SJCRH30 (cell line): ENCODE measurements at places on chromosomes 1 and 21.

GRCh38 chr1:177849579-177850290 lies 120.1 kb downstream of the SEC16B start:
- DNase-seq, result no peak

DNA sequence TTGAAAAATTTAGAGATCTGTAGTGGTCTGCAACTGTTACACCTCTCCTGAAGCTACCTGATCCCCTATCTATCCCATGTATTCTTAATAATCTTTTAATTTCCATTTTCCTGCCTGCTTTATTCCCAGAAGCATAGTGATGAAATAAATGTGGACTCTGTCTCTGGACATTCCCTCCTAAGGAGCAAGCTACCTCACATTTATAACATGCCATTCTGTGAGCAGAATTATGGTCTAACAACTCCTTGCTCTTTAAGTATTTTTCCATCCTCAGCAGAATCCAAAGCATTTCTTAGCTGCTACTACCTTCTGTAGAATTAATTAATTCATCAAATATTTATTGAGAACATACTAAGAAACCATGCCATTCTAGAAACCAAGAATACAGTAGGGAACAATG lies 15.1 kb downstream of the CRP start:
- no peak for DNase-seq

- DNase-seq, result no peak
Observed at GRCh38 chr1:202130297-202130721, 7.6 kb downstream of the GPR37L1 start.

DNA sequence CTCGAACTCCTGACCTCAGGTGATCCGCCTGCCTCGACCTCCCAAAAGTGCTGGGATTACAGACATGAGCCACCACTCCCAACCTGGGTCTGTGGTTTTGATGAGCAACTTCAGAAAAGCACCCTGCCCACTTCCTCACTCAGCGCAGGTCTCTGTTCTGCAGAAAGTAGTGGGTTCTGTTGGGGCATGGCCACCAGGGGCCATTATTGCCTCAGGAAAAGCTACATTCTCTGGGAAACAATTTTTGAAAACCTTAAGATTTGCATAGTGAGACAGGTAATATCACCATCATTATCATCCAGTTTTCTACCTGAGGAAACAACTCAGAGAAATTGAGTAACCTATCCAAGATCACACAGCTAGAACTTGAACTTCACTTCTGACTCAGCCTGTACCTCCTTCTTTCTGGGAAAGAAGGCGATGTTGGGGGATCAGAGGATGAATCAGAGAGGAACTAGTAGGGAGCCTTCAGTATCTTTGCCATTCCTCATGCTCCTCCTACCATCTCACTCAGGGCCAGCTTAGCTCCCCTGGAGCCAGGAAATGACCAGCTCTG lies 7.1 kb upstream of the NES start:
- DNase-seq, result no peak

GRCh38 chr1:101025283-101025656 lies 314 bp downstream of the DPH5 start:
- DNase-seq, result no peak

- no peak for DNase-seq
Observed at GRCh38 chr1:218926631-218927030, 247.0 kb upstream of the LYPLAL1 start.

DNA sequence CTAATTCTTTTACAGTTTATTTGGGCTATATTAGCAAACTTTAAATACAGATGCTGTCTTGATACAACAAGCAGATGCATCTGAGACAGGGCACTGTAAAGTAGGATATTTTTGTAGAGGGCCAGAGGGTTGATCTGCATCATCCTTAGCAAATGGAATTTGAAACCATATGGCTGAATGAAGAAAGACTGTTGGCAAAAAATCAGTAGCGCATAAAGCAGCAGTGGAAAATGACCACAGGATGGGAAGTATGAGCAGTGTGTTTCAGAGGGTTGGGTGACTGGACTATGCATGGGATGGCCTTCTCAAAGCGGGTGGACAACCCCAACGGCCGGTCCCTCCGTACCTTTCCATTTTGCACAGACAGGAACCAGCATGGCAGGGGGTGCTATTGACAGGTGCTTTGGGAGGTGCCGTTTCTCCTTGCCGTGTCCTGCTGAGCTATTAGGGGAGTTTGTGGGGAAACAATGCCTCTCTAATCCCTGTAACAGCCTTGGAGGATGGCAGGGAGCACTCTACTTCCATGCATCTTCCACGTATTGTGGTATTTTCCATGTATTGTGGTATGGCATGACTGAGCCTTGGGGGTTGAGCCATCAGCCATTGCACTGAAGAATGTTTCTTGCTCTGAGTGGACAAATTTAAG lies 5.9 kb downstream of the LRRC8B start:
- no peak for DNase-seq

DNA sequence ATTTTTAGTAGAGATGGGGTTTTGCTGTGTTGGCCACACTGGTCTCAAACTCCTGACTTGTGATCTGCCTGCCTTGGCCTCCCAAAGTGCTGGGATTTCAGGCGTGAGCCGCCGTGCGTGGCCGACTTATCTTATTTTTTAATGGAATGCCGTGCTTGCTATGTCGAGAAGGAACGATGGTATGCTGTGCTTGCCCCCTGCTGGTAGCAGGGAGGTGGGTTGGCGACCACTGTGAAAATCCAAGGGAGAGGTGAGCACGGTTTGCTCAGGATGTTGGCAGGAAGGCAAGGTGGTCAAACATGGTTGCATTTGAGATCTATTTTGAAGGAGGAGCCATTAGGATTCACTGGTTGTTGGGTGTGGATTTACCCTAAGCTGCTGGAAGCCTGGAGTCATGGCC lies 45.8 kb upstream of the RCC2 start:
- DNase-seq, result peak; percentile 48

- no peak for DNase-seq
Observed at GRCh38 chr21:45931397-45931969, 50.1 kb upstream of the COL6A1 start.

- DNase-seq, result no peak
Observed at GRCh38 chr21:35677298-35677841, 383.0 kb downstream of the SETD4 start.

- no peak for DNase-seq
Observed at GRCh38 chr1:153420306-153420705, 4.0 kb downstream of the S100A7A start.

DNA sequence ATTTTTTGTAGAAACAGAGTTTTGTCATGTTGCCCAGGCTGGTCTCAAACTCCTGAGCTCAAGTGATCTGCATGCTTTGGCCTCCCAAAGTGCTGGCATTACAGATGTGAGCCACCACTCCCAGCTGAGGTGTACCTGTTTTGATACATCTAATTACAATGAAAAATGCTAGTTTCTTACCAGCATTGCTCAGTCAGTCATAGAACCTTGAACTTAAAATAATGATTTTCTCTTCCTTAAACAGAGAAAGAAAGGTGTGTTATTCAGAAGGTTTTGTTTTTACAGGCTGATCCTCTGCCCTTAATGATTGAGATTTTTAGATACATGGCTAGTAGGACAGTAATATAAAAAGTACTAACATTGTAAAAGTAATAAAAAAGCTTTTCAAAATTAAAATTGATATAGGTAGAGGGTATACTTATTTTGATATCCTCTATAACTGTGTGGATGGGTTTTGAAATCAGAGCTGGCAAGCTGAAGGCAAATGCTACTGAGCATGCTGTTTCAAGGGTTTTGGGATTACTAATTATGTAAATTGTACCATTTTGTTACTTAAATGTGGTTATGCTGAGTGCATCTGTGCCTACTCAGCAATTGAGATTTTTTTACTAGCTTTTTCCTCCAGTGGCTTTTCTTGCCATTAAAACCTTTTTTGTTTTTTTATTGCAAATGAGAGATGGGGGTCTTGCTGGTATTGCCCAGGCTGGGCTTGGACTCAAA lies 16.1 kb downstream of the PRRC2C start:
- no peak for DNase-seq

- DNase-seq, result no peak
Observed at GRCh38 chr21:42631142-42631541, 22.3 kb upstream of the PDE9A start.

GRCh38 chr1:93459126-93459525 lies 11.2 kb downstream of the FNBP1L start:
- no peak for DNase-seq

GRCh38 chr1:197024460-197024859 lies 42.6 kb downstream of the F13B start:
- DNase-seq, result no peak

GRCh38 chr1:38870996-38871395 lies 2.2 kb downstream of the MYCBP start:
- DNase-seq, result no peak

GRCh38 chr1:40766017-40766416 lies 17.6 kb upstream of the KCNQ4 start:
- no peak for DNase-seq

DNA sequence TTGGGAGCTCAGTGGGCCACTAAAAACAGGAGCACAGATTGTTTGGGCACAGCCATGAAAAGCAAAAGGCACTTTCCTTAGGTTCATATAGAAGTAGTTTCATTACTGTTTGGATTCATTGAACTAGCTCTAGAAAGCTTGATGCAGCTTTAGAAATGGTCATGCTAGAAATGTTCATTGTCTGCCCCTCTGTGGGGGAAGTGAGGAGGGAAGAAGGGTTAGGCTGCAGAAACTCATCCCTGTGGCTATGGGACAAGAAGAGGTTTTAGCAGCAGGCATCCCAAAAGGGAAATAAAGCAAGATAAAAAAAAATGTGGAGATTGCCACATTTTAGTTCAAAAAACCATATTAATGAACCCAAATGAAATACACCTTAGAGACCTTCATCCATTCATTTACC lies 359.6 kb upstream of the PTBP2 start:
- DNase-seq, result no peak

GRCh38 chr21:36684957-36685714 lies 13.8 kb upstream of the SIM2 start:
- no peak for DNase-seq

DNA sequence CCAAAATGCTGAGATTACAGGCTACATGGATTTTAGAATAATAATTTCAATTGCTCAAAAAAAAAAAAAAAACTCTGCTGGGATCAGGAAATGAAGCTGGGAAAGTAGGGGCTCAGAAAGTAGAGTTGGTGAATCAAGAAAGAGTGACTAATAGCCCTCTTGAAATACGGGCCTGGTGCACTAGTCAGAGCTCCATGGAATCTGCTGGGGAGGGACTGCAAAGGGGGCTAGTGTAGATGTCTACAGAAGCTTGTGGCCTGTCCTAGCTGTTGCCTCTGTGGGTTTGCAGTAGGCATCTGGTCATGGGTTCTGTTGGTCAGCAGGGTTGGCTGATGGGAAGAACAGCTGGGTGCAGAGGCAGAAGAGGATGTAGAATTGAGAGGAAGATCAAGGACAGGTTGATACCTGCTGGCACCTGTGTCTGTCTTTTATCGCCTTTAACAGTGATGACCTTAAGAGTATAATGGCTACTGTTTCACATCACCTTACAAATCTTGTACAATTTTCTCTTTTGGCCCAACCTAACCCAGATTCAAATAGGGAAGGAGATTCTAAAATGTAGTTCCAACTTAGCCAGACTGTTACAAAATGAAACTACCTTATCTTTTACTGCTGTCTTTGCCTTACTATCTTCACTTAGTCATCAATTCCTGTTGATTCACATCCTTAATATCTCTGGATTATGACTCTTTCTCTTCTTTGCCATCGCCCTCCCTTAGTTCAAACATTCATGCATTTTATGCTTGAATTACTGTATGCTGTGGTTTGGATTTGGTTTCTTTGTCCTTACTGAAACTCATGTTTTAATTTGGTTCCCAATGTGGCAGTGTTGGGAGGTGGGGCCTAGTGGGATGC lies 126.2 kb downstream of the GIPC2 start:
- no peak for DNase-seq

DNA sequence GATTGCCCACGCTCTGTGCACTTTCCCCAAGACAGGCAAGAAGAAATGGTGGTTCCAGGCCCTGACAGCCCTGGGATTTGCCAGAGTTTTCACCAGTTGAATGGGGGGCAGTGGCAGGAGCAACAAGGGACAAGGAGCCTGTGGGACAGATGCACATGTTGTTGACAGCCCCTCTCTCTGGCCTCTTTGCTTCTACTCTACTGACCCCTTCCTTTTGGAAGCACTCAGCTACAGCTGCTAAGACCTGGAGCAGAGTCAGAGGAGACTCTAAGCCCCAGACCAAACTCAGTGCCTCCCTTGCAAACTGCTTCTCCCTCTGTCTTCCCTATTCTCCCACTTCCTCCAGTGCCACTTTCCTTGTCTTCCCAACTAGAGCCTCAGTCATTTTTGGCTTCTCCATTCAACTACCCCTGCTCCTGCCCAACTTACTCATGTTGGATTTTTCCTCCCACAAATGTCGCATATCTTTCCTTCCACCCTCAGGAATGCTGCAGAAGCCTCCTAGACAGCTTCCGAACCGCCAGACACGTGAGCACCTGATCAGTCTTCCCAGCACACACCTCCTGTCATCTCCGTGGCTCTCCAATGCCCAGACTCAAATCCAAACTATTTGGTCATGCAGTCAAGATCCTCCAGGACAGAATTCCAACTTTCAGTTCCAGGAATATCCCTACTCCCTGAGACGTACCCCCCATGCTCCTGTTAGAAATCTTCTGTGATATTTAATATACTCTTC lies 9.1 kb downstream of the INKA2 start:
- DNase-seq, result peak; percentile 67

GRCh38 chr1:227192163-227192562 lies 126.1 kb downstream of the CDC42BPA start:
- DNase-seq, result peak; percentile 28

DNA sequence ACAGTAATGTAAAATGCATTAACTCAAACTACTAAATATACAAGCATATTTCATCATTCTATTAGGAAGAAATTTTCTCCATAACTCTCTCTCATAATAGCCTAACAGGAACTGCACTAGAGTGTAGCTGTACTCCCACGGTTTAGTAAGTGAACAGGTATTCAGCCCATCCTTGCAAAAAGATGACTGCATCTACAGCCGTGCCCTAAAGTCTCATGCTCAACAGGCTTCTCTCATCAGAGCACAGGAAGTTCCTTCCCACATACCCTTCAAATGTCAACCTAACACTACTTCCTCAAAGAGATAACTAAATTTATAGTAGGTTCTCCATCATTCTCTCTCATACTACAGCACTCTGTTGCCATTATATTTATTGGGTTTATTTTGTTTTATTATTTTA lies 251.6 kb downstream of the AKT3 start:
- DNase-seq, result no peak
